ENCODE measurements at places on chromosomes 1 and 21.

GRCh38 chr1:203663821-203664220 is 37.2 kb downstream of the ATP2B4 start:
- DNase-seq = no peak

- no peak for DNase-seq
These were observed 185.7 kb downstream of the ST6GALNAC3 start for GRCh38 chr1:76260279-76260678.

- no peak for DNase-seq
These were observed 28.1 kb upstream of the SGIP1 start for GRCh38 chr1:66505671-66506392.

DNA sequence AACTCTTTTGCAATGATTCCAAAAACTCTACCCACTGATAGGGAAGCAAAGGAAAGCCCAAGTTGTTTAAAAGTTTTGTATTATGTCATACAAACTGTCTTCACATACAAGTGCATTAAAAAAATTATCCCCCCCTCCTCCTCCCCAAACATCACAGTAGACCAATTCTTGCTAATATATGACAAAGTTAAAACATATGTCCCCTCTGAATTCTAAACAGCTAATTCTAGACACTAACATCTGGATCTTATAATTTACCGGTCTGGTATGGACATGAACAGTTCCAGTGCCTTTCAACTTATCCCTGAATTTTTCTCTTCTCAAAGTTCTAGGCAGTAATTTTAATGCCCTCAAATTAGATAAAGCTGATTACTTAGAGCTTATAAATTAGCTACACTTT is 13.4 kb downstream of the RIT1 start:
- DNase-seq = no peak

GRCh38 chr1:31812158-31812829 is 3.5 kb downstream of the SPOCD1 start:
- no peak for DNase-seq

DNA sequence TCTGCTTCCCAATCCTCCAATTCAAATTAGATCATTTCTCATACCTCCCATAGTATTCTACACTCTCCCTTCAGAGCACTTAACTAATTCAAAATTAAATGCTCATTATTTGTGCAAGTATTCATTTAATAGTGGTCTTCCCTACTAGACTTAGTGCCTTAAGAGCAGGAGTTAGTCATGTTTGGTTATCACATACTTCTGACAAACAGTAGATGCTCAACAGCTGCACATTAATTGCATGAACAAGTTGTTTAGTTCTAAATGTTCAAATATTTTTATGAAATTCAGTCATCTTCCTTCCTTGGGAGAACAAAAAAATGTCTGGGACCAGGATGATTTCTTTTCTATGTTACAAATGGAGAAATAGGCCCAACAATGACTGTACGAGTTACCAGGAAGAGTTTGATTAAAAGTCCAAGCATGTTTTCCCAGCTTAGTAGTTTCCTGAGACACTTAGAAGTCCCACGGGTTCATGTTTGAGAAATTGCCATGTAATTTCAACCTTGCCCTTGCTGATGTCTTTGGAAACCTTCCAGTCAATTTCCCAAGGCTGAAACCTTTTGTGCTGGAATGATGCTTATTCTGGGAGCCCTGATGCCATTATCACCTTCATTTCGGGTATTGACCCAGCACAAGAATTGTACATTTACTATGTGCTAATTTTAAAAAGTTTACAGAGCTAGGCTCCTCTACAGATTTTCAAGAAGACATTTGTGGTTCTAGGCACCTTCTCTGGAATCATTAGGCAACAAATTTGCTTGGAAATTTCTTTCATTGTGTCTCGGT is 437.9 kb upstream of the PLXNA2 start:
- DNase-seq = no peak

GRCh38 chr1:177273141-177273540 is 102.4 kb downstream of the BRINP2 start:
- DNase-seq = no peak

DNA sequence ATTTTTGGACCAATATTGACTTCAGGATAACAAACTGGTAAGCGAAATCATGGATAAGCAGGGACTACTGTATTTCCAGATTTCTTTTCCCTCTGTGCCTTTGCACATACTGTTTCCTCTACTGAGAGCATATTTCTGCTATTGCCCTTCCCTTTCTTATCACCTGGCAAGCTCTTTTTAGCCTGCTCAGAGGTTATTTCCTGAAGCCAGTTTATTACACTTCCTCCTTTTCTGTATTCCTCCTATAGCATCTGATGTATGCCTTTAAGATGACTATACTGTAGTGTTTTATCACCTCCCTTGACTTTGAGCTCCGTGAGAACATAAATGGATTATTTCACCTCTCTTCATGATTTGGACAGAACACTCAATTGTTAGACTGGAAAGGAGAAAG is 49.0 kb downstream of the MAGI3 start:
- DNase-seq = no peak

- DNase-seq = peak; percentile 43
These were observed at the start of gene MARK1 for GRCh38 chr1:220527908-220528678. MARK1 (plus strand) TSS chr1:220528136; CDS start chr1:220528823, 687 bp downstream.

DNA sequence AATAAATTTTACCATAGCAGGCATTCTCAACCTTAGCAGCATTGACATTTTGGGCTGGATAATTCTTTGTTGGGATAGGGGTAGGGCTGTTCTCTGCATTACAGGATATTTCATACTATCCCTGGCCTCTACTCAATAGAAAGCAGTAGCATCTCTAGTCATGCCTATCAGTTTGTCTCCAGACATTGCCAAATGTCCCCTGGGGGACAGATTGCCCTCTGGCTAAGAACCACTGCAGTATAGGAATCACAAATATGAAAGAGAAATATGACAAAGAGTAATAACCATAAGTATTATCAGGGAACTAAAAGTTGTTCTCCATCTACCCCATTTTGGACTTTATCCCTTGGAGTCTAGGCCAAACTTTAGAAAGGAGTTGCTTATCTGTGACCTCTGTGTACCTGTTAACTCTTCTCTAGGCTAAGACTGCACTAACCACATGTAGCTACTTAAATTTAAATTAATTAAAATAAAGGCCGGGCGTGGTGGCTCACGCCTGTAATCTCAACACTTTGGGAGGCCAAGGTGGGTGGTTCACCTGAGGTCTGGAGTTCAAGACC is 76.1 kb downstream of the AGO3 start:
- DNase-seq = no peak

DNA sequence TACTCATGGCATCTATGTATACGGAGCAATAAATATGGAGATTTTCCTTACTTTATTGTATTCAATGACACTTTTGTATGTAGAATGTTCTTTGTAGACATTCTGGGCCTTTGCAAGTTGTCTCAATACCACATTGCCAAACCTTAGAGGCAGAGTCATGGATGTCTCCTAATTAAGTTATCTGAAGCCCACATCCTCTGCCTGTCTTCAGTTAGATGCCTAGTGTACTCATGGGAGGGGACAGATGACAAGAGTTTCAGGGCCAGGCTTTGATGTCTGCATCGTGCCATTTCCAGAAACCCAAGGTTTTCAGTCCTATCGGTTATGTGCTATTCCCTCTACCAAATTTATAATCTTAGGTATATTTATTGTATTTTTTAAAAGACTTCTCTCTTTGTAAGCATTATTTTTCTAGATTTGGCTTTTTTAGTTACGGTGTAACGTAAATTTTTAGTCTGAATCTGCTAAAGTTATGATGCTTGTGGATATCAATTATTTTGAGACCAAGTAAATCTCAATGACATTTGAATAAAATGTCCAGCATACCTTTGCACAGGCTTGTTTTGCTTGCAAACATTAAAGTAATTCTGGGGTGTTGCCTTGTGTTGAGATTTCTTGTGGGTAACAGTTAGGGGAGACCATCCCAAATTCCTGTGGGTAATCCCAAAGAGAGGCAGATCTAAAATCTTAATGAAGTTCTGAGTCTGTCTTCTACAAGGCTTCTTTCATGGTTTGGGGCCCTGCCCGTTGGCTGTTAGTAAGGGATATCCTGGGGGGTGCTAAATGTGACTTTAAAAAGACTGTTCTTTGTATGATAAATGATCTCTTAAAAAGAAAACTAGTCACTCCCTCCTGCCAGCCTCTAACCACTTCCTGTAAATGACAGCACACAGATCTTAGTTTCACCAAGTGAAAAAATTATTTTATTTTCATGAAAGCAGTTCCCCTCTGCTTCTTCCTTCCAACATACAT is 8.0 kb upstream of the MACF1 start:
- no peak for DNase-seq

DNA sequence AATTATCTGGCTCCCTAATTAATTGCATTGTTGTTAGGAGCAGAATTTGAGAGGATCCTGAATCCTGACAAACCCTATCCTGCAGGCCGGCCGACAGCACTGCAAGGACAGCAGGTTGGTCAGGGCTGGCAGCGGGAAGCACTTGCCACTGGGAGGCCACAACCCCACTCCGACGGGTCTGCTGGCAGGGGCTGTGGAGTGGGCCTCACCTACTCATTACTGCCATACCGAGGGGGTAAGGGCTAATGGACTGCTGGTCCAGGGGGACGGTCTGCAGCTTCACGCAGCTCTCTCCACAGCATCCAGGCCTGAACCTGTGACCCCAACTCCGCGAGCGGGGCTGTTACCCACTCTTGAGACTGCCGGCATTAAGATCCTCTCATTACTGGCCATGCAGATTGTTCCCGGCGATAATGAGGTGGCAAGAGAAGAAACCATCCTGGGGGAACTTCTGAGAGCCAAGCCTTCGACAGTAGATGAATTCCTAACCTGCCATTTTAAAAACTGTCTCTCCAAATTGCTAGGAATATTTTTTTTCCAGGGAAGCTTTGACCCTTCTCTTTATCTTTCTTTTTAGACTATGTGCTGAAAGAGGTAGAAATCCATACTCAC is 501.3 kb downstream of the OMA1 start:
- DNase-seq = no peak

DNA sequence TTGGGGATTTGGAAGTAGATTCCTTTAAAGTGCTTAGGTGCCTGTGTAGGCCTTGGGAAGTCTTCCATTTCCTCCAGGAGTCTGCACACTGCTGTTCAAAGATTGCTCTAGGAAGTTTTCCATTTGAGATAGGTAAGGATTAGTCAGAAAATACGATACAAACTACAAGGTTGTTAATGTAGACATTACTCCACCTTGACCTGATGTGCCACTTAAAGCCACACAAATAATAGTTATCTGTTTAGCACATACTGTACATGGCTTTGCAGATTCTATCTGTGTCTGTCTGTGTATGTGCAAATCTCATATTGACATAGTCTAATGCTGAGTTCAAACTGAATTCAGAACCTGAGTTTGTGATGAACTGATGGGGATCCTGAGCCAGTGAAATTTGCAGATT is 118.4 kb downstream of the RHOU start:
- no peak for DNase-seq

- DNase-seq = no peak
These were observed 47.9 kb downstream of the SRRM1 start for GRCh38 chr1:24691051-24691450.

GRCh38 chr1:156692925-156693847 is 12.2 kb downstream of the CRABP2 start:
- DNase-seq = peak; percentile 90

GRCh38 chr1:156803086-156803851 is 13.4 kb downstream of the SH2D2A start:
- DNase-seq = no peak

GRCh38 chr1:212281590-212281989 is 3.6 kb upstream of the PPP2R5A start:
- DNase-seq = no peak

- DNase-seq = no peak
These were observed 25.0 kb downstream of the RCSD1 start for GRCh38 chr1:167654975-167655575.

DNA sequence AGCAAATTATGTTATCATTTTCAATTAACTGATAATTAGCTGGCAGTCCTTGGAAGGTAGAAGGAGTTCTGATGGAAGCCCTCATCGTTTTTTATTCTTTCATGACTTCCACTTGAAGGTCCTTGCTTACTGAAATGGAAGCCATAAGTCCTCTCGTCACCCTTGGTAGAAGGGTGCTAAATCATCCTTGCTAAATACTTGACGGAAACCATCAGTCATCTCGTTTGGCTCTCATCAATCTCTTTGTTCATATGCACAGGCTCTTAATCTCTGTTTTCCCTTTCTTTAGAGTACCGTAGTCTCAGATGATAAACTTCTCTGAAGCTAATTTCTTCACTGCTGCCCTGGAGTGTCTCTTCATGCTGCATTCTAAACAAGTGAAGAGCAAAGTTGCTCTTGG is 34.5 kb downstream of the UCK2 start:
- DNase-seq = no peak

- no peak for DNase-seq
These were observed 236.0 kb upstream of the POGK start for GRCh38 chr1:166603296-166603695.

- no peak for DNase-seq
These were observed 6.2 kb downstream of the ARHGEF2 start for GRCh38 chr1:155971910-155972809.

- DNase-seq = no peak
These were observed 540.9 kb downstream of the LMO4 start for GRCh38 chr1:87869567-87869966.
